ENCODE measurements at places on chromosomes 11 and 22. TPM values are rescaled to one million over a fixed set of nuclear protein-coding genes. Genes with fewer than 3 reads are reported as not detected.

NXPE1 gene
- total RNA-seq = not detected

OR52A1 gene
- total RNA-seq = not detected

C11orf86 gene
- not detected for total RNA-seq

LDHAL6A gene
- not detected for total RNA-seq

PLAAT2 gene
- 3.0 TPM for total RNA-seq

LYVE1 gene
- total RNA-seq = not detected

GAS2 gene
- not detected for total RNA-seq

TMEM191B gene
- 14.8 TPM for total RNA-seq

HTR3A gene
- not detected for total RNA-seq

TMEM126B gene
- 62.1 TPM for total RNA-seq

UBQLN3 gene
- not detected for total RNA-seq

NRXN2 gene
- not detected for total RNA-seq

FUT4 gene
- 4.1 TPM for total RNA-seq

RNF214 gene
- total RNA-seq = 7.4 TPM

MGAT3 gene
- total RNA-seq = not detected

SCGB1D2 gene
- not detected for total RNA-seq

AIFM3 gene
- total RNA-seq = 1.5 TPM

CNGA4 gene
- total RNA-seq = 0.51 TPM

MS4A6A gene
- total RNA-seq = not detected

CCDC87 gene
- total RNA-seq = not detected

WBP2NL gene
- not detected for total RNA-seq

SOX6 gene
- total RNA-seq = not detected

CBLIF gene
- total RNA-seq = not detected

RTN3 gene
- 133 TPM for total RNA-seq

B3GAT1 gene
- not detected for total RNA-seq

C22orf42 gene
- total RNA-seq = not detected

OR4D9 gene
- total RNA-seq = not detected

DMC1 gene
- total RNA-seq = not detected

SYT12 gene
- 5.1 TPM for total RNA-seq

OR51B5 gene
- 1.7 TPM for total RNA-seq
